Hematopoietic multipotent progenitor cell treated with erythropoietin and hydrocortisone succinate and interleukin-3 and kit ligand, for 8 days (in vitro differentiated cells): ENCODE measurements at places on chromosomes 6 and 20.

GRCh38 chr20:32052778-32053362, 828 bp downstream of the HCK start:
- DNase-seq: no peak

- DNase-seq: no peak
Measured at GRCh38 chr6:153781306-153781705, 257.7 kb upstream of the OPRM1 start.

DNA sequence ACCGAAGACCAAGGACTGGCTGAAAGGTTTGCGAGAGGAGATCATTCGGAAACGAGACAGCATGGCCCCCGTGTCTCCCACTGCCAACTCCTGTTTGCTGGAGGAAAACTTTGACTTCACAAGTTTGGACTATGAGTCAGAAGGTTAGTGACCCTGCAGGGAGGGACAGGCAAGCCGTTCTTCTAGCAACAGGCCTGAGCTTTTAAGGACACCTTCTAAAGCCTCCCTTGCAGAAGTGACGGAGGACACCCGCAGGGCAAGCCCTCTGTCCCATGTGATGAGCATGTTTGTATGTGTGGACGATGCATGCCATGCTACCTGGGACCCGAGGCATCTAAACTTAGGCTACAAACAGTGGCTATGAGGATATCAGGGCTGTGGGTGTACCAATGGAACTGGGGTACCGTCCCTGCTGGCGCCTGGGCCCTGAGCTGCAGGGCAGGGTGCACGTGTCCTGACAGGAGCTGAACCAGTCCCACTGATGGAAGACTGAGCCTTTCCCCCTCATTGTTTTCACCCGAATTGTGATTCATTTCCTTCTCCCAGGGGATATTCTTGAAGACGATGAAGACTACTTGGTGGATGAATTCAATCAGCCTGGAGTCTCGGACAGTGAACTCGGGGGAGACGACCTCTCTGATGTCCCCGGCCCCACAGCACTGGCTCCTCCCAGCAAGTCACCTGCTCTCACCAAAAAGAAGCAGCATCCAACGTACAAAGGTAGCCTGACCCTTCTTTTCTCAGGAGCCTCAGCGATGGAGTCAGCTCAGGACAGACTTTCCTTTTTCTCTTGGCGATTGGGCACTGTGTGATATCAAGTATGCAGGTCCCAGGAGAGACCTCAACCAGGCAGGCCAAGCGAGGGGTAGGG, 84.4 kb downstream of the SERAC1 start:
- DNase-seq: no peak

DNA sequence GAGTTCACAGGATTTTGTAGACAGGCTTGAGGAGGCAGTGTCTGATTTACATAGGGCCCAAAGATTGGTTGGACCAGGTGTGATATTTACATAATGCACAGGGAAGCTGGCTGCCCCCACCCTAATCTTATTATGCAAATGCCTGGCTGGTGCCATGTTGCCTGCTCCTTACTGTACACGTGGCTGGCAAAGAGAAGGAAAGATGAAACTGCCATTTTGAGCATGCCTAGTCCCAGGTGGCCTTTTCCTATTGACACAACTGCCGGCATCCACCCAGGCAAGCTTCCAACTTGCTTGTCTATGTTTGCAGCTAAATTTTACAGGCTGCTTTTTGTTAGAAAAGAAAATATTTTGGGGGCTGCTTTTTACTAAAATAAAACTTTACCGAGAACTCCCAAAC, 174.6 kb downstream of the LMBRD1 start:
- DNase-seq: no peak

GRCh38 chr6:143301188-143301587, 149.3 kb downstream of the ADAT2 start:
- DNase-seq: no peak

DNA sequence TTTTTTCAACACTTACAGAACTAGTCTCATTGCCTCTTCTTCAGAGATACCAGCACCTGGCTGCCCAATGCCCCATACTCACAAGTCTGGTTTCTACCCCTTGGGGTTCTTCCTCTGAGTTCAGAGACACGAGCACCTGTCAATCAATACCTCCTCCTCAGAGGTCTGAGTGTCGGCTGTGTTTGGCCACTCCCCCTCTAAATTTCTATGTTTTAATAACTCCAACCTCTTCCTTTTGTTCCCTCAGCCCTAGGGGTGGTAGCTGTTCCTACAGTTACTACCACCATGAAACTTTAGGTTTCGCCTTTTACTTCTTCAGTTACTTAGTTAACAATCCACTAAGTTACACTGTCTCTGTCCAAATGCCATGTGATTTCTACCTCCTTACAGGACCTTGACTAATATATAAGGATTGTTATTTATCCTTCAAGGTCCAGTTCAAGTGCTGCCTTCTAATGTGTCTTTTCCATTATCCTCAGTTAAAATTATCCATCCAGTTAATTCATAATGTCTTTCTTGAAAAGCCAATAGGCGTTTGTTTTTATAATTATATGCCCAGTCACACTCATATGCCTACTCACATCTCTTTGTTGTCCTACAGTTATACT, 14.6 kb upstream of the PHF20 start:
- DNase-seq: no peak

DNA sequence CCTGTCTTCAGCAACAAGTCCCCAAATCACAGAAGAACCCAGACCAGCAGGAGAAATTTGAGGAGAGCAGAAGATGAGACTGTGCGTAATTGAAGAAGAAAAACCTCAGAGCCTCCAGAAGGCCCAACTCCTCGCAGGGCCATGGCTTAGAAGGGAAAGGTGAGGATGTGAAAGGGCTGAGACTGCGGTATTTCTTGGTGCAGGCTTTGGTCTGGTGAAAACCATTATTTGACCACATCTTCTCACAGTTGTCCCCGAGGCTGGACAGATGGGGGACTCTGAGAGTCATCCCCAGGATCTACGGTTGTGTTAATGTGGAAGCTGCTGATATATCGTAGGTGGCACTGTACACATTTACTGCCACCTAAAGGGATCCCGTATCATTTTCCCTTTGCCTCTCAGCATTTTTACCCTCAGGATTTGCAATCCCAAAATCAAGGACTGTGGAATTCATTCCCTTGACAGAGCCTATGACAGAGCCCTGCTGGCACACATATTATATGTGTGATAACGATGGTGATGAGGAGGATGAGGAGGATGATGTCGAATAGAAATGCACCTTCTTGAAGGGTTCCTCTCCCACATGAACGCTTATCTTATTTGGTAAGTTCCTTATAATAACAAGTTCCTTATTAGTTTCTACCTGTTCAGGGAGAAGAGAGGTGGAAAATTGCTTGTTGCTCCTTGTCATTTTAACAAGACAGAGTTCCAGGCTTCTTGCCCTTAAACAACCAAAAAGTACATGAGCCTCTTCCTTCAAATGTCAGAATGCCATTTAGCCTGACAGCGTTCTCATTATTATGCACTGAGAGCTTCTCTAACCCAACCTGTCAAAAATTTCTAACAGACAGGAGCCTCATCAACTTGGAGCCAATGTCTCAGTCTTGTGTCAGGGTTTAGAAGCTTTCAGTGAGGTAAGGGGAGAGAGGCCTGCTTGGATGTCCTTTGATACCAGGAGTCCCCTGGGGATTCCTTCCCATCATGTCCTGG, 135.8 kb downstream of the PXDC1 start:
- DNase-seq: no peak

DNA sequence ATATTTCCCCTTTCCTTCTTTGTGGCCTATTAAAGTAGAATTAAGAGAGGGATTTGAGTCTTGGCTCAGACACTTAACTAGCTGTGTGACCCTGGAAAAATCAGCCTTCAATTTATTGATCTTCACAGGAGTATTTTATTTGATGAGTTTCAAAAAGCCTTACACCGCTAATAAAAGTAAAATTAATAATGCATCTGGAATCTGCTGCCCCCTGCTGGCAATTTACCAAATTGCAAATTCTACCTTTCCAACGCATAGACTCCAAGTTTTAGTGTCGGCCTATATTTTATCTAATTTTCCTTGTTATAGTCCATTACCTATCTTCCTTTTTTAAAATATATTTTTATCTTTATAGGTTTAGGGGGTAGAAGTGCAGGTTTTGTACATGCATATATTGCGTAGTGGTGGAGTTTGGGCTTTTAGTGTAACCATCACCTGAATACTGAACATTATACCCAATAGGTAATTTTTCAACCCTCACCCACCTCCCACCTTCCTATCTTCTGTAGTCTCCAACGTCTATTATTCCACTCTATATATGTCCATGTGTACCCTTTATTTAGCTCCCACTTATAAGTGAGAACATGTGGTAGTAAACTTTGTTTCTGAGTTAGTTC, 46.3 kb downstream of the GOPC start:
- peak; percentile 63 for DNase-seq

DNA sequence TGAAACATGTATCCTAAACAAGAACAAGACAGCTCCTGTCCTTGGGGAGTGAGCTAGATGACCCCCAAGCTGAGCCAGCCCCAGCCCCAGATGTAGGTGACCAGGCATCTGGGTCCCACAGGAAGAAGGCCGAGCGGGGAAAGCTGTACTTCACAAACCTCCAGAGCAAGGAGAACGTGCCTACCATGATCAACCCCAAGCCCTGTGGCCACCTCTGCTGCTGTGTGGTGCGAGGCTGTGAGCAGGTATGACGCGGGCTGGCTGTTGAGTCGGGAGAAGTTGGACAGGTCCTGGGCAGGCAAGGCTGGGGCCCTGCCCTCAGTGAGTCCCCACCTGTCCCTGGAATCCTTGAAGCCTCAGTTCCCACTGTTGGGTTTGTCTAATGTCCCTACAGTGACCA, 11.4 kb upstream of the CAPN11 start:
- no peak for DNase-seq

- no peak for DNase-seq
Measured at GRCh38 chr20:63083831-63084562, 77.2 kb upstream of the BHLHE23 start.

- no peak for DNase-seq
Measured at GRCh38 chr6:163872335-163872734, 457.8 kb downstream of the QKI start.

DNA sequence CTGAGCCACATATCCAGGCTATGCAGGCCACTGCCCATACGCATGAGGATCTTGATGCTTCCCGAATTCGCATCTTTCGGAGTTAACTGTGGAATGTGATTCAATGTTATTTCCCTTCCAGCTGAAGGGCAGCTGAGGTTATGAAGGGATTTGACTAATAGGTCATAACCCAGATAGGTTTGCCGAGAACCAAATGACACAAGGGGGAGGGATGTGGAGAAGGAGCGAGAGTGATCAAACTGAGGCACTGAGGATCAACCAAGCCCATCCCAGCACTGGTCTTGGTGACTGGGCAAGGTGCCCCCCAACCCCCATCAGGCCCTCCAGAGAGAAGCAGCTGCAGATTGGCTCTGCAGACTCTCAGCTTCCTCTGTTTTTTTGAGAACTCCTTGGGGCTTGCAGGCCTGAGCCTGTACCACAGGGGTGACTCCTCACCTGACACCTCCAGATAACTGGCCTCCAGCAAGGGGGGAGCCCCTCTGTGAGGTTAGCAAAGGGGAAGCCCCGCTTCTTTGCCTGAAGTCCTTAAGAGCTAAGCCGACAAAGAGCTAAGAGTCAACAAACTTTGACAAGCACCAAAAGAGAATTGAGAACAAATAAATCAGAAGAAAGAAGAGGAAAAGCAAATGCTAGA, 185.9 kb downstream of the PDE7B start:
- DNase-seq: no peak

- peak; percentile 33 for DNase-seq
Measured at GRCh38 chr6:147158881-147159280, 45.3 kb upstream of the STXBP5 start.

DNA sequence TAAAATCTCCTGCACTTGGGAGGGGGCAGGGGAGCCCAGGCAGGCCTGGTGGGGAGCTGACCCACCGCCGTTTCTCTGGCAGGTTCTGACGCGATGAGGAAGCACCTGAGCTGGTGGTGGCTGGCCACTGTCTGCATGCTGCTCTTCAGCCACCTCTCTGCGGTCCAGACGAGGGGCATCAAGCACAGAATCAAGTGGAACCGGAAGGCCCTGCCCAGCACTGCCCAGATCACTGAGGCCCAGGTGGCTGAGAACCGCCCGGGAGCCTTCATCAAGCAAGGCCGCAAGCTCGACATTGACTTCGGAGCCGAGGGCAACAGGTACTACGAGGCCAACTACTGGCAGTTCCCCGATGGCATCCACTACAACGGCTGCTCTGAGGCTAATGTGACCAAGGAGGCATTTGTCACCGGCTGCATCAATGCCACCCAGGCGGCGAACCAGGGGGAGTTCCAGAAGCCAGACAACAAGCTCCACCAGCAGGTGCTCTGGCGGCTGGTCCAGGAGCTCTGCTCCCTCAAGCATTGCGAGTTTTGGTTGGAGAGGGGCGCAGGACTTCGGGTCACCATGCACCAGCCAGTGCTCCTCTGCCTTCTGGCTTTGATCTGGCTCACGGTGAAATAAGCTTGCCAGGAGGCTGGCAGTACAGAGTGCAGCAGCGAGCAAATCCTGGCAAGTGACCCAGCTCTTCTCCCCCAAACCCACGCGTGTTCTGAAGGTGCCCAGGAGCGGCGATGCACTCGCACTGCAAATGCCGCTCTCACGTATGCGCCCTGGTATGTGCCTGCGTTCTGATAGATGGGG, 3.0 kb downstream of the PRND start:
- DNase-seq: no peak

GRCh38 chr20:11229772-11230171, 556.0 kb upstream of the JAG1 start:
- DNase-seq: no peak

GRCh38 chr6:110284855-110285254, 73.3 kb downstream of the METTL24 start:
- DNase-seq: no peak

DNA sequence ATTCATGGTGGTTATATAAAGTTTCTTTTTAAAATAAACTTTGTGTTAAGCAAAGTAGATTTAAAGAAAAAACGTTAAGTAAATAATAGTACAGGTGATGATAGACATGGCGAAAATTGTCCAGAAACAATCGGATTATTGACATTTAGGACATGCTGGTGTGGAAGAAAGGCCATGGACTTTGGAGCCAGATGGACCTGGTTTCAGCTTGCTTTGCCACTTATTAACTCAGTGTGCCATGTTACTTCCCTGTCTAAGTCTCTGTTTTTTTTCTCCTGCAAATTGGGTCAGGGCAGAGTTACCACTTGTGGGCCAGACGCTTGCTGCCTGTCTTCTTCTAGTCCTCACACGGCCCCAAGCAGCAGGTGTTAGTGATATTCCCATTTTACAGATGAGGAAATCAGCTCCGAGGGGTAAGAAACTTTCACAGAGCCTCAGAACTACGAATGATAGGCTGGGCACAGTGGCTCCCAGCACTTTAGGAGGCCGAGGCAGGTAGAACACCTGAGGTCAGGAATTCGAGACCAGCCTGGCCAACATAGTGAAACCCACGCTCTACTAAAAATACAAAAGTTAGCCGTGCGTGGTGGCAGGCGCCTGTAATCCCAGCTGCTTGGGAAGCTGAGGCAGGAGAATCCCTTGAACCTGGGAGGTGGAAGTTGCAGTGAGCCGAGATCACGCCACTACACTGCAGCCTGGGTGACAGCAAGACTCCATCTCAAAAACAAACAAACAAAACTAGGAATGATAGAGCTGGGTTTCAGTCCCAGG, 12.4 kb downstream of the KIF3B start:
- no peak for DNase-seq

- no peak for DNase-seq
Measured at GRCh38 chr20:48238781-48239180, 453.5 kb upstream of the SULF2 start.

GRCh38 chr6:36119209-36119608, 11.1 kb upstream of the MAPK13 start:
- no peak for DNase-seq
